SK-N-MC (cell line): ENCODE measurements at places on chromosomes 6 and 20.

GRCh38 chr6:150587637-150588036, 12.0 kb upstream of the PLEKHG1 start:
- no peak for DNase-seq

- DNase-seq, result no peak
Measured at GRCh38 chr6:109852713-109853112, 125.4 kb upstream of the GPR6 start.

DNA sequence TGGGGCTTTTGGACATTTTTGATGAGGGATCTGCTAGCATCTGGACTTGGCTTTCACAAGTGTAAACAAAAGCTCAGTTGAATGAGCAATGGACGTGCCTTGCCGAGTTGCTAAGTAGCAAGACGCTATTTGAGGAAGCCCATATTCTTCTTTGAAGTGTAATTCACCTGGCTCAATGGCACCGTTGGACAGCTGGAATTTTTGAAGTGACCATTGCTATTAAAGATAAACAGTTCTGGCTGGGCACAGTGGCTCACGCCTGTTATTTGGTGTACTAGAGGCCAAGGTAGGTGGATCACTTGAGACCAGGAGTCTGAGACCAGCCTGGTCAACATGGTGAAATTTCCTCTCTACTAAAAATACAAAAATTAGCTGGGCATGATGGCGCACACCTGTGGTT, 88.8 kb upstream of the SOX4 start:
- DNase-seq, result no peak

DNA sequence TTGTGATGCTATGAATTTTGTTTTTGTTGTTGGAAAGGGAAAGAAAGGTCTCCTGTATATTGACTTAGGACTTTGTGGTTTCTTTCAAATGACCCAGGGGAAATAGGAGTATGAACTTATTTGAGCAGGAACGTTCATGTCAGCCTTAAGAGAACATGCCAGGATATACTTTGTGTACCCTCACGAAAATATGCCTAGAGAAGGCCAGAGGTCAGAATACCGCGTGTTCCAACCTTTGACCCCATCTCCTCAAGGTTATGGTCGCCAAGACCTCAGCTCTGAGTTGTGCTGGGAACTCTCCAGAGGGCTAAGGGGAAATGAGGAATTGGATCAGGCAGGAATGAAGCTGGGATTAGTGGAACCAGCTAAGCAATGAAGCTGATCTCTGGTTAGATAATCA, 11.5 kb downstream of the TTLL9 start:
- DNase-seq, result no peak

DNA sequence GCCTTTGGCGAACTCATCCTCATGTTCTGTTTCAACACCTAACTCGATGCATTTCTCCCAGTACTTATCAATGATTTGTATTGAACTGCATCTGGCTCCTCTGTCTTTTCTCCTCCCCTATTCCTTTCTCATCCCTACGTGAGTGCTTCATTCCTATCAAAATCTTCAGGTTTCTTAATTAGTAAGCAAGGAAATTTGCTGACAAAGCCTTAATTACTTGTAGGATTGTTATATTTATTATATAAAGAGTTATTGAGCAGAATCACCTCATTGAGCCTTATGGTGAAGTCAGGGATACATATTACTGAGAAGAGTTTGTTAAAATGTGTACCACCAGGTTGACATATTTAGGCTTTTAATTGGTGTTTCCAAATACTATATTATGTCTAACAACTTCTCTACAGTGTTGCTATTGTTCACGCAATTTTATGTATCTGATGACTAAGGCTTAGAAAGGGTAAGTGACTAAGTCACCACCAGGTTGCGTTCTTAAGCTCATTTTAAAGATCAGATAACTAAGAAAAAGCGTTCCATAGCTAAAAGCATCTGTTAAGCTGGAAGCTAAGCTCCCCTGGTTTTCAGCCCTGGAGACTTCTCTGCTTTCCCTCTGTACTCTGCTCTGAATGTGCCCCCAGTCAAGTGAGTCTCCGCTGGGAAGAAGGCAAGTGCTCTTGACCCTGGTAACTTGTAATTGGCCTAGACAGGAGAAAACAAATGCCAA, 18.9 kb downstream of the SCGN start:
- DNase-seq, result no peak

- no peak for DNase-seq
Measured at GRCh38 chr6:54010340-54011276, 100.6 kb upstream of the MLIP start.
